ENCODE measurements at places on chromosomes 1 and 21. TPM values are rescaled to one million over a fixed set of nuclear protein-coding genes. Genes with fewer than 3 reads are reported as not detected.

The ESRRG gene
- 41.3 TPM for total RNA-seq

The WDR64 gene
- not detected for total RNA-seq

The SLC1A7 gene
- not detected for total RNA-seq

The LCE1C gene
- total RNA-seq: not detected

The OLIG1 gene
- total RNA-seq: 23.5 TPM

The GPR137B gene
- 34.8 TPM for total RNA-seq

The LDLRAP1 gene
- total RNA-seq: 1.2 TPM

The KLF17 gene
- 0.46 TPM for total RNA-seq
